ENCODE measurements at places on chromosomes 12 and 14.

DNA sequence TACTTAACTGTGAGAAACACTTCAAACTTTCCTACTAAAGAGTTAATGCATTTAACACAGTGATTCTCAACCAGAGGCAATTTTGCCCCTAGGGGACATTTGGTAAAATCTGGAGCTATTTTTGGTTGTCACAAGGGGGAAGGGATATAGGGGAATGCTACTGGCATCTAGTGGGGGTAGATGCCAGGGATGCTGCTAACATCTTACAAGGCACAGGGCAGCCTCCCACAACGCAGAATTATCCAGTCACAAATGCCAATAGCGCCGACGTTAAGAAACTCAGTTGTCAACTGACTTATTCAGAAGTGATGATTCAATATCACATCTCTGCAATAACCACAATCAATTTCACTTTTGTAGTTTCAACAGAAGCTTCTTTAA is 2.0 kb downstream of the EEA1 start:
- DNase-seq = peak; percentile 9

DNA sequence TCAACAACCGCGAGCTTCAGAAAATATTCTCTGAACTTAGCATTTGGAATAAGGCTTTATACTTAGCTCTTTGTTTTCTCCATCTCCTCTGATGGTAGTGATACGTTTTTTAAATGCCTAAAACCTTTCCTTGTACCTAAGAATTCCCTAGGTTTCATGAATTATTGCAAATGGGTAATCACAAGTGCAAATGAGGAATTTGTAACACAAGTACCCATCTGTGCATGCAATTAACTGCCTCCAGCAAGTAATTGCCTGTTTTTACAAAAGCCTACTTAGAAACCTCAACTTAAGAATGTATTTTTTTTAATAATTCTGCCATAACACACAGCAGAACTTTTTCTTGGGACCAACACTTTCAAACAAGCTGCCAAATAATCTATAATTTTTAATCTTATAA is 149.2 kb downstream of the PHLDA1 start:
- no peak for DNase-seq

GRCh38 chr14:101632520-101632919 is 71.2 kb downstream of the DIO3 start:
- DNase-seq = no peak

GRCh38 chr12:82842480-82842879 is 155.8 kb downstream of the TMTC2 start:
- no peak for DNase-seq

GRCh38 chr14:32757568-32757967 is 181.1 kb upstream of the NPAS3 start:
- DNase-seq = no peak

- DNase-seq = no peak
These were observed 80.1 kb upstream of the VRK1 start for GRCh38 chr14:96717116-96717515.
